ENCODE measurements at places on chromosomes 12 and 14. TPM values are rescaled to one million over a fixed set of nuclear protein-coding genes. Genes with fewer than 3 reads are reported as not detected.

GLT1D1 gene
- total RNA-seq, result not detected

HOXC10 gene
- not detected for total RNA-seq

HOXC11 gene
- not detected for total RNA-seq

NFE2 gene
- total RNA-seq, result 2.8 TPM

TTC9 gene
- 7.8 TPM for total RNA-seq

GRCh38 chr14:77043177-77043983, 14.9 kb upstream of the IRF2BPL start:
- no peaks in the 10 kb centered on the region for H3K36me3 ChIP-seq
- no peak for DNase-seq
- H3K27me3 ChIP-seq, result no peaks in the 10 kb centered on the region
- H3K4me3 ChIP-seq, result no peak overlapping the region
- peaks cover 59% of the 10 kb centered on the region for H3K4me1 ChIP-seq

DNA sequence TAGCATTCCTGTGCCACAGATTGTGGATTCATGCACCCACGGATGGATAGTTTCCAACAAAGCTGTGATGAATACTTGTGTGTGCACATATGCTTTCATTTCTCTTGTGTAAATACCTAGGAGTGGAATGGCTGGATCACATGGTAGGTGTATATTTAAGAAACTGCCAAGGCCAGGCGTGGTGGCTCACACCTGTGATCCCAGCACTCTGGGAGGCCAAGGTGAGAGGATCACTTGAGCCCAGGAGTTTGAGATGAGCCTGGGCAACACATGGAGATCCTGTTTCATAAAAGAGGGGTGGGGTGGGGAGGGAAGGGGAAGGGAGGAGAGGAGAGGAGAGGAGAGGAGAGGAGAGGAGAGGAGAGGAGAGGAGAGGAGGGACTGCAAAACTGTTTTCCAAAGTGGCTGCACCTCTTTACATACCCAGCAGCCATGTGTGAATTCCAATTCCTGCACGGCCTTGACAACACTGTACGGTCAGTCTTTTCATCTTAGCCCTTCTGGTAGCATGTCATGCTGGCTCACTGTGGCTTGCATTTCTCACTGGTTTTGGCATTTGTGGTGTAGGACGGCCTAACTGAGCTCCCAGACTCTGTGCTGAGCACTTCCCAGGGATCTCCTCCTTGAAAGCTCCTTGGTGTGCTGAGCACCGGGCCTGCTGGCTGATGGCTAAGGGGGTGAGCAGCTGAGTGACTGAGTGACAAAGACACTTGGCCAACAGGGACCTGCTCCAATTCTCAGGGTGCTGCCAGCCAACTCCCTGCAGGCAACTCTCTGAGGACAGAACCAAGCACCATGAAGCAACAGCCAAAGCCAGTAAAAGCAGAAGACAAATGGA, 27.9 kb downstream of the SYNE3 start:
- H3K27me3 ChIP-seq, result no peaks in the 10 kb centered on the region
- peaks cover 7% of the 10 kb centered on the region for H3K36me3 ChIP-seq
- peaks cover 11% of the 10 kb centered on the region for H3K4me1 ChIP-seq
- DNase-seq, result no peak

DNA sequence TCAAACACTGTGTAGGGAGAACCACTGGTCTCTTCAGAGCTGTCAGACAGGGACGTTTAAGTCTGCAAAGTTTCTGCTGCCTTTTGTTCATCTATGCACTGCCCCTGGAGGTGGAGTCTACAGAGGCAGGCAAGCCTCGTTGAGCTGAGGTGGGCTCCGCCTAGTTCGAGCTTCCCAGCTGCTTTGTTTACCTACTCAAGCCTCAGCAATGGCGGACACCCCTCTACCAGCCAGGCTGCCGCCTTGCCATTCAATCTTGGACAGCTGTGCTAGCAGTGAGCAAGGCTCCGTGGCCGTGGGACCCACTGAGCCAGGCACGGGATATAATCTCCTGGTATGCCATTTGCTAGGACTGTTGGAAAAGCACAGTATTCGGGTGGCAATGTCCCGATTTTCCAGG, 24.6 kb upstream of the YBX3 start:
- DNase-seq, result no peak
- no peak overlapping the region for H3K27ac ChIP-seq
- peaks cover 3% of the 10 kb centered on the region for H3K4me1 ChIP-seq
- peaks cover 4% of the 10 kb centered on the region for H3K27me3 ChIP-seq

DNA sequence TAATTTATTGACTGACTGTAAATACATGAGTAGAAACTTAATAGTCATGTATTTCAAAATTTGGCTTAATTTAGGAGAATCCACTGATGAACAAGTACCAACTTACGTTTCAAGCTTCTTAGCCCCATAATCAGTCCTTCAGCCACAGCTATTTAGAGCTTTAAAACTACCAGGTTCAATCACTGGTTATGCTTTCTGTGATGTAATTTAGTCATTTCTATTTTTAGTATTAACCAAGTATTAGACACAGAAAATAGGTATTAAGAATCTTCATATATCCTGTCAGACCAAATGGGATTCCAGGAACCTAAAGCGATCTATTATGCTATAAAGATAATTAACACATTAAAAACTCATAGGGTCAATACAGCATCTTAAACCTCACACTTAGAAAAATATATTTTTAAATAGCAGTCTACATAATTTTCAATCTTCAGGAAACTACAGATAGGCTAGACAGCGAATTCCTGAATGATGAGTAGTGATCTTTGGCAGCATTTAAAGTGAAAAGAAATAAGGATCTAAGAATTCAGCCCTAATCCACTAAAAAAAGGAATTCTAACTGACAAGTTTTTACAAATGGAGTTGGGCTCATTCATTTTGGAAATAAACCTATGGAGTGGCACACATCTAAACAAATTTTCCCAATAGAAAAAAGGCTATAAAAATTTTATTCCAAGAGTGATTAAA, 51.5 kb downstream of the ZC3H14 start:
- no peak overlapping the region for H3K27ac ChIP-seq
- no peaks in the 10 kb centered on the region for H3K4me1 ChIP-seq
- H3K36me3 ChIP-seq, result peaks cover 39% of the 10 kb centered on the region
- no peaks in the 10 kb centered on the region for H3K27me3 ChIP-seq

GRCh38 chr12:7650091-7650490, 15.6 kb downstream of the APOBEC1 start:
- DNase-seq, result no peak
- H3K27ac ChIP-seq, result no peak overlapping the region
- no peaks in the 10 kb centered on the region for H3K36me3 ChIP-seq
- H3K4me3 ChIP-seq, result no peak overlapping the region

DNA sequence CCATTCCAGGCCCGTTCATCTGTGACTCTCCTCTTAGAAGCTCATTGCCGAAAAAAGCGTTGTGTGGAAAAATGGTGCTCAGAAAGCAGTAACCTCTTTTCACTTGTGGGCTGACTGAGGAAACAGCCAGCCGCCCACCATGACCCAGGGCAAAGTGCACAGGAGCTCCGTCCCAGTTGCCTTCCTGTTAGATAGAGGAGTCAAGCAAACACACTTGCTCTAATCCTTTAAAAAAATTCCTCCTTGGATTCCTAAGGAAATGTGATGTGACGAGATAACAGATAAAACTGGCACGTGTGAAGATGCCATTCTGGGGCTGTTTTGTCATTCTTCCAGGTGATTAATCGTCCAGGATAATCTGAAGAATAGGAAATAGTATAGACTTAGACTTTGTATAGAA, 396.8 kb upstream of the DDHD1 start:
- no peaks in the 10 kb centered on the region for H3K36me3 ChIP-seq
- no peaks in the 10 kb centered on the region for H3K27me3 ChIP-seq
- DNase-seq, result no peak
- H3K27ac ChIP-seq, result no peak overlapping the region
- H3K4me3 ChIP-seq, result no peak overlapping the region
- H3K4me1 ChIP-seq, result no peaks in the 10 kb centered on the region

- H3K4me3 ChIP-seq, result no peak overlapping the region
- no peak overlapping the region for H3K27ac ChIP-seq
- no peaks in the 10 kb centered on the region for H3K27me3 ChIP-seq
- no peaks in the 10 kb centered on the region for H3K36me3 ChIP-seq
- no peak for DNase-seq
- H3K4me1 ChIP-seq, result no peaks in the 10 kb centered on the region
These were observed 30.7 kb downstream of the TMEM229B start for GRCh38 chr14:67457782-67458181.

GRCh38 chr14:61574514-61574807, 120.9 kb upstream of the HIF1A start:
- DNase-seq, result no peak
- no peaks in the 10 kb centered on the region for H3K36me3 ChIP-seq
- peaks cover 6% of the 10 kb centered on the region for H3K4me1 ChIP-seq
- peaks cover 4% of the 10 kb centered on the region for H3K27me3 ChIP-seq
- H3K4me3 ChIP-seq, result no peak overlapping the region

DNA sequence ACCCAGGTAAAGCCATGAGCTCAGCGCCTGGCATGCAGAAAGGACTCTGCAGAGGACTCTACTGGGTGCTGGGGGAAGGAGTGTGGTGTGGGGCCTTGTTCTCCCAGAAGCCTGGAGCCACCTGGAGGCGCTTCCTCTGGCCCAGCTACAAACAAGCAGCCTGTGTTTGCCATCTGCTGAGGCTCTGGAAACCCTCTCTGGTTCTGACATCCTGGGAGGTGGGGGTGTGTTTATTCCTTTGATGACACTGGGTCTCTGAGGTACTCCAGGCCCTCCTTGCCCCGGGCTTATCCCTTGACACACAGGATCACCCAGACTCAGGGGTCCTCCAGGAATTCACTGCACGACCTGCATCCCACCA, 44.9 kb downstream of the RNF34 start:
- no peaks in the 10 kb centered on the region for H3K4me1 ChIP-seq
- H3K36me3 ChIP-seq, result peaks cover 26% of the 10 kb centered on the region
- DNase-seq, result no peak
- H3K4me3 ChIP-seq, result no peak overlapping the region
- H3K27me3 ChIP-seq, result no peaks in the 10 kb centered on the region

DNA sequence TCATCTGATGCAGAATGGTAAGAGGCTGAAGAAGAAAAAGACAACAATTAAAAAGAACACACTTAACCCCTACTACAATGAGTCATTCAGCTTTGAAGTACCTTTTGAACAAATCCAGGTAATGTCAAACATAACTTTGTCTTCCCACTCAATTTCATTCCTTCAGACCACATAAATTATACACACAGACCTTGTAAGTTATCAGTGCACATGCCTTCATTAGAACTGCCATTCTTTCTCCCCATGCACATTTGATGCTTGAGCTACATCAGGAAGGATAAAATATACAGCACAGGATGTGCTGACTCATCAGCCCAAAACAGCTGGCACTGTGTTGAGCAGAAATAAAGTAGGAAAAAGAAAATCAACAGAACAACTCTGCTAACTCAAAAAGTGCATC, 246.7 kb downstream of the PAWR start:
- H3K36me3 ChIP-seq, result no peaks in the 10 kb centered on the region
- no peaks in the 10 kb centered on the region for H3K4me1 ChIP-seq
- H3K27ac ChIP-seq, result no peak overlapping the region
- no peaks in the 10 kb centered on the region for H3K27me3 ChIP-seq

Measured in CD4-positive, CD25-positive, alpha-beta regulatory T cell (primary cell).